ENCODE measurements at places on chromosomes 3 and 15. TPM values are rescaled to one million over a fixed set of nuclear protein-coding genes. Genes with fewer than 3 reads are reported as not detected.

Gene ARNT2
- 39.4 TPM for total RNA-seq

Gene PDCD7
- total RNA-seq = 27.5 TPM

Gene ERICH6
- not detected for total RNA-seq

Gene CFAP100
- not detected for total RNA-seq

Gene ASB14
- total RNA-seq = not detected

Gene CYP11A1
- total RNA-seq = not detected

Gene OSBPL10
- total RNA-seq = 38.9 TPM

Gene MYL3
- not detected for total RNA-seq

Gene NOX5
- 4.0 TPM for total RNA-seq

Gene GUCA1C
- total RNA-seq = not detected

Gene HTR3E
- not detected for total RNA-seq

Gene STIMATE
- total RNA-seq = 17.2 TPM

Gene EFCC1
- total RNA-seq = 0.40 TPM

Gene ACSBG1
- total RNA-seq = 5.5 TPM

Gene SCG5
- 1.3 TPM for total RNA-seq

Gene LARP6
- total RNA-seq = 31.2 TPM

Gene MAPKBP1
- total RNA-seq = 14.7 TPM

Gene OR4M2
- total RNA-seq = not detected

Gene CASR
- total RNA-seq = not detected

Gene GMNC
- total RNA-seq = not detected

Gene SERPINI2
- total RNA-seq = not detected

Gene SCN11A
- total RNA-seq = not detected

Gene DNAJA4
- total RNA-seq = 8.7 TPM

Gene TRPM7
- total RNA-seq = 65.8 TPM

Gene SNX33
- 10.5 TPM for total RNA-seq

Gene UBA7
- total RNA-seq = 1.8 TPM

Gene CGNL1
- total RNA-seq = 0.24 TPM

Gene TERC
- 10.4 TPM for total RNA-seq

Gene PLA2G4D
- total RNA-seq = not detected

Gene SNX22
- 3.7 TPM for total RNA-seq

Gene HGD
- not detected for total RNA-seq

Gene ITIH1
- not detected for total RNA-seq

Gene CHRNB4
- 0.08 TPM for total RNA-seq

Gene CPNE9
- total RNA-seq = 0.53 TPM

Gene KCNAB1
- 0.90 TPM for total RNA-seq

Gene ESYT3
- total RNA-seq = 0.05 TPM

Gene GOLGA8T
- total RNA-seq = not detected
